ENCODE measurements at places on chromosomes 12 and 14.
A peak's percentile ranks its signal among the peaks of the same experiment; 100 is the strongest.

DNA sequence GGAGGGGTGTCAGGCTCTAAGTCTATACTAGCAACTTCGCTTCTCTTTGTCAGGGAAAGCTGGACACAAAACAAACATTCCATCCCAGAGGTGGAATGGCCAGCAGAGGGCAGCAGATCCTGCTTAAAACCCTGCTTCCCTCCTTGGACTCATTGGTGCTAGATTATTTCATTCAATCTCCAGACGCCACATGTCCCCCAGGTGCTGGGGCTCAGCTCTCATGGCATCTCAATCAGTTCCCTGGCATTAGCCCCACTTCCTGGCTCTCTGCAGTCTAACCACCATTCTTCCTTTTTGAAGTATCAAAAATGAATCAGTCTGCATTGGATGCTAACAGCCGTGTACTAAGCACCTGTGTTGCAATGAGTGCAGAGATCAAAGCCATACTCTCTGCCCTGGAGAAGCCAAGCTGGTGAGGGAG is 8.1 kb upstream of the PPP1R1A start:
- DNase-seq = peak; percentile 41

GRCh38 chr12:117042171-117042842 is 56.9 kb downstream of the TESC start:
- DNase-seq = no peak

DNA sequence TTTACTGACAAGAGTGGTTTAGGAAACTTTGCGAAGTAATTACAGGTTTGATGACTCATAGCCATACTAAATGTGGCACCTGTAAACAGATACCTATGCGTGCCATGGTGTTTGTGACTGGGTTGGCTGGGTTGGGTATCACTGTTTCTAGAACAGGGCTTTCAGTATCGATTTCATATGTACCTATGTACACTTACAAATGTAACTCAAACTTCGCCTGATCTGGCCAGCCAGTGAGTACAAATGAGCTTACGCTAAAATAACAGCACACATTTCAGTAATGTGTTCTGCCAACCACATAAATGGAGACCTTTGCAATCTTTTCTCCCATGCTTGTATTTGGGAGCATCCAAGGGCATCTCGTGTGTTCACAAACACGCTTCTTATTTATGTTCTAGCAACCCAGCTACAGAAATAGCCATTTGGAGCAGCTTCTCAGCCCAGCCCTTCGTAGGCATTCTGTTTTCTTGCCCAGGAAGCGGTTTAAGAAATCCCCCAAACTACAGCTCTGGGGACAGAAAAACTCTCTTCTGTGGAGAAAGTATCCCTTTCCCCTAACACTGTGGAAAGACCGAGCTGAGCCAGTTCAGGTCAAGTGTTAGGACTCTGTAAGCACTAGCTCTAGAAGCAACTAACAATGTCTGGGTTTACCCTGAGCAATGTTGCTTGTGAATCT is 42.3 kb upstream of the MDM1 start:
- no peak for DNase-seq

DNA sequence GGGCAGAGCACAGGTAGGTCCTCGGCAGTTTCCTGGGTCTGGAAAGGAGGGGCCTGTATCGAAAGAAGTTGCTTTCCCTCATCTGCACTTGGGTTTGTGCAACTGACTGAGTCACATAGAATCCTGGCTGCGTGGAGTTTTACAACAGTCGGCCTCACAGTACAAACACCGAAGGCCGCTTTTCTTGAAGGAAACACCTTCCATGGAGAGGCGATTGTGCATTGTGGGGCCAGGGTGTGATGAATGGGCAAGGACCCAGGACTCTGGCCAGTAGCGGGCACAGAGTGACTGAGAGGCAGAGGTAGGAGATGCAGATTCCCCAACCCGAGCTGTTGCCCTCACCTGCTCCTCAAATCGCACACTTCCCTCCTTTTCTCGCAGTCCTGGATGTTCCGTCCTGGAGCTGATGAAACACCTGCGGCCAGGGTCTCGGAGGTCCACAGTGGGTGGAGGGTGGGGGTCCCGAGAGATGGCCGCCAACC is 7.7 kb downstream of the CCND2 start:
- no peak for DNase-seq

- no peak for DNase-seq
Observed at GRCh38 chr12:126608607-126609175, 1543.5 kb downstream of the AACS start.

DNA sequence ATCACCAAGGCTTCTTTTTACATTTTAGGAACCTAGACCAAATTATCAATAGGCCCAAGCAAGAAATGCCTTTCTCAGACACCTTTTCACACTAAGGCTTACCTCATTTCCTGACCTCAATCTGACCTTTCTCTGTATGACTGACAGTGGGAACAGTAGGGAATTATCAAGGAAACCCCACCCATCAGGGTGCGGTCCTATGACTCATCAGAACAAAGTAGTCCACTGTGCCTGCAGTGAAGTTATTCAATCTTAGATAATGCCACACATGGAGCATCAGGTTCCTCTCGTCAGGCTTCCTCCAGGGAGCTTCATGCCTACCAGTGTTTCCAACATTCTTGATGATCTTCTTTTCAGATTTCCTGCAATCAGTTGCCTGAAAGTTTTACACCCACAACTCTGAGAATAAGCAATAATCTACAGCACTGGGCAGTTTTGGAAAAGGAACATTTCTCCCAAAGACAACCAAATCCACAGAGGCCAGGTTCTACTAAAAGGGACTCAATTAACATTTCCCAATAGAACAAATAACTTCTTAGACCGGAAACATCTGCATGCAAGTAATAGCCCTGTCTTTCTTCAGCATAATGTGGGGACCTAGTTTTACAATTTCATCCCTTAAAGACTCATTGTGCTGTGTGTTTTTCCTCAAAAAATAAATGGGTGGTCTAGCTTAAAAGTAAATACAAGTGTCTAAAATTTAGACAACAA is 35.9 kb upstream of the TMTC2 start:
- DNase-seq = no peak

DNA sequence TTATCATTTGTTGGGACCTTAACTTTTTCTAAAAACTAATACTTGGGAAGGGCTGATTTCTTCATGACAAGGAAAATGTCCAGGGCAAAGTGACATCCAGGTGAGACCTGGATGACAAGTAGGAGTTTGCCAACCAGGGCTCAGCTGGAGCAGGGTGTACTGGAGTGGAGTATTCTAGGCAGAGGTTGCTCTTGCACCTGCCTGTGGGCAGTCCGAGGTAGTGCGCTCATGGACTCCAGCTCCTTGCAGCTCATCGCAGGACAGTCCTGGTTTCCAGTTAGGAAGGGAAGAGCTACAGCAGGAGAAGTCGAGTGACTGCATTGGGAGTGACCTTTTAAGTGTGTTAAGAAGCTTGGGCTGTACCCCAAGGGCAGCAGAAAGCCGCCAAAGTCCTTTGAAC is 175.9 kb downstream of the PELI2 start:
- no peak for DNase-seq

GRCh38 chr12:111585690-111586089 is 13.4 kb downstream of the ATXN2 start:
- no peak for DNase-seq

GRCh38 chr12:53251477-53252348 is 16.4 kb upstream of the ESPL1 start:
- peak; percentile 18 for DNase-seq

DNA sequence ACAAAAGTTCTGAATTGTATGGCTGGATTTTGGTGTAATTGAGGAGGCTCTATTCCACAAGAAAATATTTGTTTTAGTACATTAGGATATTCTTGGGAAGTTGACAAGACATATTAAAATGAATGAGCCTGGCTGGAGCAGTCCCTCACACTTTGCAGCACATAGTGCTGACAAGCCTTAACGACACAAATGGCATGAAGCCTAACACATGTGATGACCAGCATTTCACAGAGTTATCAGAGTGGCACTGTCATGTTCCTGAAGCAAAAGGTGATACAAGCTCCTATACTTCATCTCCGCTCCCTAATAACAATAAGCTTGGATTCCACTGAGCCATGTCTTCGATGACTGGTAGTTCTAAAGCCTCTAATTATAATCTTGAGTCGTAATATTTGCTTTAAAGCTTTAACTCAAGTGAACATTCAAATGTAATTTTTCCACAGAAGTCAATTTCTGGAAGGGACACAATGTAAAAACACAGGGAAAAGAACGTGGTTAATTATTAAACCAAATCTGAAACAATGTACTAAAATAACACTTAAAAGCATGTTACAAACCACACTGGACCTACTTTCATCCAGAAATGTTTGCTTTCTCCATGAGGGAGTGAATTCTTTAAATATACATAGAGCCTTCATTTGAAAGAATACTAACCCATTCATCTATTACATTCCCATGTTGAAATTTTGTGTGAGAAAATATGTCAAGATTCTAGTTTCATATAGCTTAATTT is 49.6 kb downstream of the GRIP1 start:
- no peak for DNase-seq

DNA sequence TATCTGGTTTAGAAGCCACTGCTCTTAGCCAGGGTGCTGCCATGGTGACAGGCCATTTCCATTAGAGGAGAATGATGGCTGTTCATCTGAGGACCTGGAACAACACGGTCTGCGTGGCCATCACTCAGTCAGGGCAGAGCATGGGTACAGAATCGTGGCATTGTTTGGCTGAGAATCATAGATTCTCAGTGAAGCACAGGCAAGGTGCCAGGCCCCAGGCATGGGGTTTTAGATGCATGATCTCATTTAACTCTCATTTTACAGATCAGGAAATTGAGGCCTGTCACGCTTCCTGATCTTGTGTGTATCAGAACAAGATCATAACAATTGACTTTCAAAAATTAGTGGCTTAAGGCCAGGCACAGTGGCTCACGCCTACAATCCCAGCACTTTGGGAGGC is 26.8 kb upstream of the IRF2BPL start:
- DNase-seq = no peak

- DNase-seq = no peak
Observed at GRCh38 chr12:67721248-67721647, 72.7 kb downstream of the DYRK2 start.

DNA sequence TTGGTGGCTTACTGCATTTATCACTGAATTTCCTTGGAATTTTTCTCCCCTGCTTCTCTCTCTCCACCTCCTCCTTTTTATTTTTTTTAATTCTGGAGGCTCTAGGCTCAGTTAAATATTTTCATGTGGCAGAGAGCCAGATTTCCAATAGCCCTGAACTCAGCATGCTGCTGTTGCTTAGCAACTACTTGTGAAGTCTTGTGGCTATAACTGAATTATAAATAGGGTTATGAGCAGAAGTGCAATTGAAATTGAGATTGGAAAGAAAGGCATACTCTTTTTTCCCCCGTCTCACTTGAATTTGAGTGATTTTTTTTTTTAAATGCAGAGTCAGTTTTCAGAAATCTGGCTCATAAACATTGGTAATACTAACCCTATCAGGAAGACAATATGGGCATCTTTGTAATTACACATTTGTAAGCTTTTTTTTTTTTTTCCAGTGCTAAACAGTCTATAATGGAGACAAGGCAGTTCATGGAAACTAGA is 38.3 kb downstream of the ATF7IP start:
- peak; percentile 90 for DNase-seq

DNA sequence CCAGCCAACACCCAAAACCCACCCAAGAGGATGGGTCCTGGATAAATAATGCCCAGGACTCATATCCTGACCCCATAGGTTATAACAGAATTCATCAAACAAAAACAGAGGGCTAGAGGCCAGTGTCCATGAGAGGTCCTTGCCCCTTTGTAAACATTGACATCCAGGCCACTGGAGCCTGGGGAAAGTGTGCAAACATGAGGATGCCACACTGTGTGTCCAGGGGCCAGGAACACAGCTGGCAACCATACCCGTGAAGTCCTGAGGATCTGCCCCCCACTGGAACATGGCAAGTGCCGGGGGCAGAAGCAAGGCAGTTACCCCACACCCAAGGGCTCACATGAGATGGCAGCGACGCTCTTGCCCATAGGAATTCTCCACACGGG is 4.2 kb upstream of the KMT2D start:
- DNase-seq = no peak

All from astrocyte of the cerebellum (primary cell).